ENCODE measurements at places on chromosomes 13 and 19.

DNA sequence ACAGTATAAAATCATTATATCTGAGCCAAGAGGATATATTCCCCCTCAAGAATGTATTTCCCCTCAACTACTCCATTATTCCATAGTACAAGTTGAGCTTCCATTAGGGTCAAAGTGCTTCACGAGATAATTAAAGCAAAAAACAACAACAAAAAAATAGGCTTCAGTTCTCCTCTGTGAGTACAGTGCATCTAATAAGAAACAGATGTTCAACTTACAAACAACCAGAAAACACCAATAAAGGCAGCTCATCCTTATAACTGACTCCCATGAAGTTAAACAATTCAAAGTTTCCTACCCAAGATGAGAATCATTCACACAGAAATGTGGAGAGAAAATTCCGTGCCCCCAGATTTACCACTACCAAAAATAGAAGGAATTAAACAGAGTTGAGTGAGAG lies 854.4 kb downstream of the PCDH9 start:
- no peak for DNase-seq

- DNase-seq = no peak
Measured at GRCh38 chr19:41845051-41845590, 279 bp downstream of the DMRTC2 start.

DNA sequence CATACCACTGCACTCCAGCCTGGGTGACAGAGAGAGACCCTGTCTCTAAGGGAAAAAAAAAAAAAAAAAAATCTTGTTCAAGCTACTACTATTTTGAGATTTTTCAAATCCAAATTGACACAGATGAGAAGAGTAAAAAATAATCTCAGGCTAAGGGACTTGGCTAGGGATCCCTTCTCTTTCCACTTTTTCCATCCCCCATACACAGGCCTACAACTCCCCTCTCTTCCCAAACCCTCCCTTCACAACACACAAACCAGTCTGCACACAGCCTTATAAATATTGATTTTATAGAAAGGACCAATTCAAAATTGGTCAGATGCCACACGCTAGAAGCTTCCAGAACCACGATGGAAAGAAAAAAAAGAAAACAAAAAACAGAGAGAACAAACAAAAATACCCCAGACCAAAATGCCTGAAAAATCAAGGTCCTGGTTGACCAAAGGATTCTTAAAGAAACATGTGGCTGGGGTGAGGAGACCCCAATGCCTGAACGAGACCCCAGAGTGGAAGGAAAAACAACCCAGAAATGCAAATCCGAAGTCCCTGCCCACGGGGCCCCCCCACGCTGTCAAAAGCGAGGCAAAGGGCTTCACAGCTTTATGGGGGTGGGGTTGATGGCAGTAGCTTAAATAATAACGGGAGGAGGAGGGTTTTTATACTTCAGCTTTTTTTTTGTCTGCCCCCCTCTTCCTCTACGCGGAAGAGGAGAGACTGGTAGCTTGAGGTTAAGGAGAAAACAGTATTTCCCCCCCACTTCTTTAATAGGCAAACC lies 18.1 kb downstream of the QPCTL start:
- no peak for DNase-seq

- no peak for DNase-seq
Measured at GRCh38 chr13:84997858-84998257, 801.4 kb downstream of the SLITRK6 start.

- no peak for DNase-seq
Measured at GRCh38 chr19:6719540-6719861, 949 bp downstream of the C3 start.

GRCh38 chr13:30466841-30467252 lies 1.1 kb upstream of the HMGB1 start:
- DNase-seq = no peak

GRCh38 chr13:27295660-27296059 lies 25.0 kb downstream of the RASL11A start:
- DNase-seq = no peak

DNA sequence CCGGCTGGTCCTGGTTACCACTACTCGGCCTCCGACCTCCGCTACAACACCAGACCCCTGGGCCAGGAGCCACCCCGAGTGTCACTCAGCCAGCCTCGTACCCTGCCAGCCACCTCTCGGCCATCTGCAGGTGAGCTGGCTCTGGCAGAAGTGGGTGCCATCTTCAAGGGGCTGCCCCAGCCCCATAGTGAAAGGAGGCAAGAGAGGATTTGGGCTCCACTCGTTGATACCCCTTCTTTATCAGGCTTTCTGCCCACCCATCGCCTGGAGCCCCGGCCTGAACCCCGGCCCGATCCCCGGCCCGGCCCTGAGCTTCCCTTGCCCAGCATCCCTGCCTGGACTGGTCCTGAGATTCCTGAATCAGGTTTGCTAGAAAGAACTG lies 7.1 kb downstream of the LTBP4 start:
- no peak for DNase-seq

DNA sequence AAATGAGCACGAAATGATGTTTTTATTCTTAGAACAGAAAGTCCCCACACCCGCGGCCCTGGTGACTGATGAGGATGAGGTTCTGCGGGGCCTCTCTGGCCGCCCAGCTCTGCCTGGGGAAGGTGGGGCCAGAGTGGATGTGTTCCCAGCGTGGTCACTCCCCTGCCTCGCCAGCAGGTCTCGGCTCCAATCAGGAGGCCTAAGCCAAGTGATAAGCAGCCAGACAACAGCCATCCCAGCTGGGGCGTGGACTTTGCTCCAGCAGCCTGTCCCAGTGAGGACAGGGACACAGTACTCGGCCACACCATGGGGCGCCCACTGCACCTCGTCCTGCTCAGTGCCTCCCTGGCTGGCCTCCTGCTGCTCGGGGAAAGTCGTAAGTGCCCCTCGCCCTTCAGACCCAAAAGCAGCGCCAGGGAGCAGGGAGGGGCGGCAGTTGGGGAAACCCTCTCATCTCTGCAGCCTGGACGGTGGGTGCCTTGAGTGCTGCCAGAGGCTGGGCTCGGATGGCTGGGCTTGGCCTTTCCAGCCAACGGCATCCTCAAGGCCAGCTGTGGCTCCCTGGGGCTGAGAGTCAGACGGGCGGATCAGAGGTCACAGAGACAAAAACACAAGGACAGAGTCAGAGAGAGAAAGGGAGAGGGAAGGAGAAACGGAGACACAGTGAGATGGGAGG lies at the start of gene F10:
F10 (plus strand) TSS at position 250 of the 676 bp plus-strand sequence; CDS start at position 307, 57 bp downstream.
- no peak for DNase-seq

- no peak for DNase-seq
Measured at GRCh38 chr13:68428292-68428691, 1198.2 kb upstream of the PCDH9 start.

DNA sequence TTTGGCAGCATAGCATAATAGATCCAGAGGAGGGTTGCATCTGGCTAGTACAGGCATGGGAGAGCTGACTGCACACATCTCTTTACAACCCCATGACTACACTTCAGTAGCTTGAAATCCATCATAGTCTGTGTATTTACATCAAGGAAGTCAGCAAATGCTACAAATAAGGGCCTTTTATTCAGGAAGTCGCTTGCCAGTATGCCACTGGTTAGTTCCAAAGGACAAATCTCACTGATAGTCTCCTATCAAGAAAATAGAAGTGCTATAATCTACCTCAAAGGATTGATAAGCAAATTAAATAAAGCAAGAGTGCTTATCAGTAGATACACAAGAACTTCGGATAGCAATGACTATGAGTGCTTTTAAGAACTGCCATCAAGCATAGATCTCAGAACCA lies 112.7 kb downstream of the KLF12 start:
- DNase-seq = no peak

DNA sequence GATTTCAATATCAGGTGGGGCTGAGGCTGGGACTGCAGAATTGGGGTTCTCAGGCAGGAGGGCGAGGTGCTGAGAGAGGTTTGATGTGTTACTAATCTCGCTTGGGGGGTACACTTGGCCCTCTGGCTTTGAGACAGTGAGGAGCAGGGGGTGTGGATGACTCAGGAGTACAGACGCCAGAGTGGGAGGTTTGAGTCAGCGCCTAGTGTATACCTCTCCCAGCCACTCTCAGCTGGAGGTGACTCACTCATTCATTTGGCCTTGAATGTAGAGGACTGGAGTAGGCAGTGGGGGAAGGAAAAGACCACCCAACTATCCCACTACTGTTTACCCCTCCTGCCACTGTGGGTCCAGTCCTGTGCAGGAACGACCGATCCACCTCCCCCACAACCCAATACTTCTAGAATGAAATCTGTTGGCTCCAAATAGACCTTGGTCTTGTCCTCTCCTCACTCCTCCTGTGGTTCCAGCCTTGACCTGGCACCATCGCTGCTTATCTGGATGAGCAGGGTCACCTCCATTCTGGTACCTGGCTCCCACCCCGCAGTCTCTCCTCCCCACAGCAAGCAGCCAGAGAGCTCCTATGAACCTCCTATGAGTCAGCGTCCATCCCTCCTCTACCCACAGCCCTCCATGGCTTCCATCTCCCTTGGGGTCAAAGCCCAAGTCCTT lies 20.1 kb upstream of the ZNRF4 start:
- DNase-seq = no peak

- DNase-seq = peak; percentile 70
Measured at GRCh38 chr13:94435604-94436226, 43.8 kb downstream of the DCT start.

DNA sequence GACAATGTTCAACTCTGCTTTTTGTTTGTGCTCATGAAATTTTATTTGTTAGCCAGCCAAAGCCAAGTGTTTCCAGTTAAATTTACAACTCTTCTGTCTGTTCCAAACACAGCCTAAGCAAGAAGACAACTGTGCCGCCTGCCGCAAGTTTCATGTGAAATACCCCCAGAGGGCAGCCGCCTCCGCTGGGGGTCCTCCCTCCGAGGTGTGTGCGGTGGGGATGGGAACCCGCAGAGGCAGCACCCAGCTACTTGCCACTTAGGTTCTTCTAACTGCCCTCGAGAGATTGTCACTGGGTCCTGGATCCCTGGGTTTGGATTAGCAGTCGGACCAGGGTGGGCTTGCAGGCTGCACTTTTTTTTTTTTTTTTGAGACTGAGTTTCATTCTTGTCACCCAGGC lies 28.5 kb downstream of the ATP11A start:
- DNase-seq = no peak

GRCh38 chr13:25923217-25924085 lies 128.4 kb downstream of the SHISA2 start:
- no peak for DNase-seq

DNA sequence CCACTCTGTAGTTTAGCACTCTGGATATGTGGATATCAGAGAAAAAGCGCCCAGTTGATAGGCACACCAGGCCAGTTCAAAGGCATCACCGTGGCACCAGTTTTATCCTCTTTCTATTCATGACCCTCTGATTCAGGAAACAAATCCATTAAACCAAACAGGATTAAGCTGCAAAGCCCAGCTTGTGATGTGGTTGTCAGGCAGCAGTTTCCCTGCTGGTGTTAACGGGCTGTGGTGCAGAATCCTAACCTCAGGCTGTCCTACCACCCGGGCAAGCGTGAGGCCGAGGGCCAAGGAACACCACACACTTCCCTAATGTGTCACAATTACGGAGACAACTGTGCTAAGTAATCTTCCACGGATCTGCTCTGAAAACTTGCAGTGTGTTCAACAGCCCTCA lies 209.1 kb downstream of the OLFM4 start:
- DNase-seq = no peak

GRCh38 chr19:29541473-29542253 lies 15.9 kb downstream of the VSTM2B start:
- no peak for DNase-seq

- no peak for DNase-seq
Measured at GRCh38 chr19:19399733-19400433, 5.6 kb upstream of the GATAD2A start.

DNA sequence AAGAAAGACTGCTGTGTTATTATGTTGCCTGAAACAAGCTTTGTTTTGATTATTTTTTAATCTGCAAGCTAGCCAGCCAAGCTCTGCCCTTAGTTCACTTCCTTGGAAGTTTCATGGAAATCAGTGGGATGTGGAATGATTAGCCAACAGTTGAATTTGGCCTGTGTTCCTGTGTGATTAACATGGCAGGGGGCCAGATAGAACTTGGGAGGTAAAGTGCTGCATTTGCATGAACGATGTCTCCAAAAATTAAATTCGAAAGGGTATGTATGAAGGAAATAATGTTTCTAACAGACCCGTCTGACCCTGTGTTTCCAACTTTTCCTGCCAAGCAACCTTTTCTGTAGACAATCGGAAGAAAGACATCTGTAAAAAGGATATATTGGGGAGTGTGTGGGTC lies 32.2 kb downstream of the UFM1 start:
- no peak for DNase-seq

DNA sequence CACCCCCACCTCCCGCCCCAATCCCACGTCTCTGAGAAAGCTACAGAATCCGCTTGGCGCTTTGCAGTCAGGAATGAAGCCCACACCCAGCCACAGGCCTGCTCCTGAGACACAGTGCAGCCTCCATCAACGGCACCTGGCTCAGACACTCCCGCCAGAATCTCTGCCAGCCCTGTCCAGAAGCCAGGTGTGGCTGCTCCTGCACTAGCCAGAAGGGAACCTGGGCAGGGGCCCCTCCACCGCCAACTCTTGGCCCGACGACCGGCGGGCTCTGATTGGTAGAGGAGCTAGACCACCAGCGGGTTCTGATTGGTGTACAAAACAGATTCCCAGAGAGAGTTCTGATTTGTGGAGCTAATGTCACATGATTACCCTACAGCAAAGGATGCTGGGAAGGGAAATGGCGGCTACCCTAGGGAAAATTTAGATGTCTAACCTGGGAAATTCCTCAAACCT lies 2.9 kb upstream of the PPP6R1 start:
- DNase-seq = peak; percentile 55

DNA sequence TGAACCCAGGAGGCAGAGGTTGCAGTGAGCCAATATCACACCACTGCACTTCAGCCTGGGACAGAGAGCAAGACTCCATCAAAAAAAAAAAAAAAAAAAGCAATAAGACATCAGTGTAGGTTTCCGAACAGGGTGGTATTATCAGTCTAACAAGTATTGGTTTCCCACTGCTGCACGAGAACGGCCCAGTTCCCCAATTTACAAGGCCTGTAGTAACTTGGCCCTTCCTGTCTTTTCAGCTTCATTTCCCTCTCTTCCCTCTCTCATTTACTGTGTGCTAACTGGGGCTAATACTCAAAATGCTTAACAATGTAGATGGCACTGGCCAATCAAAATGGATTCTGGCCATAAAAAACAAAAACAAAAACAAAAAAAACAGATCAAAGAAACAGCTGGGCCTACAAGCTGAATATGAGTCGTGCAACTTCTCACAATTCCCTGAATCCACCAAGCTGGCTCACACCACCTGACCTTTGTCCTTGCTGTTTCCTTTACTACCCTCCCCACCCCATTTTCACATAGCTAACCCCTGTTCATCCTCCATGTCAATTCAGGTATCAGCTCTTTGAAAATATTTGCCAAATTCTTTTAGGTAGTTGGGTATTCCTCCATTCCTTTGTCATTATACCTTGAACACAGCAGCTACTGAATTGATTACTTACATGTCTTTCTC lies 2.4 kb downstream of the TEX101 start:
- no peak for DNase-seq

Measured in NCI-H748 treated with DMSO at 0.1 percent for 48 hours (cell line).